NCI-H1417 treated with DMSO at 0.1 percent for 48 hours (cell line): ENCODE measurements at places on chromosomes 5 and 9.

DNA sequence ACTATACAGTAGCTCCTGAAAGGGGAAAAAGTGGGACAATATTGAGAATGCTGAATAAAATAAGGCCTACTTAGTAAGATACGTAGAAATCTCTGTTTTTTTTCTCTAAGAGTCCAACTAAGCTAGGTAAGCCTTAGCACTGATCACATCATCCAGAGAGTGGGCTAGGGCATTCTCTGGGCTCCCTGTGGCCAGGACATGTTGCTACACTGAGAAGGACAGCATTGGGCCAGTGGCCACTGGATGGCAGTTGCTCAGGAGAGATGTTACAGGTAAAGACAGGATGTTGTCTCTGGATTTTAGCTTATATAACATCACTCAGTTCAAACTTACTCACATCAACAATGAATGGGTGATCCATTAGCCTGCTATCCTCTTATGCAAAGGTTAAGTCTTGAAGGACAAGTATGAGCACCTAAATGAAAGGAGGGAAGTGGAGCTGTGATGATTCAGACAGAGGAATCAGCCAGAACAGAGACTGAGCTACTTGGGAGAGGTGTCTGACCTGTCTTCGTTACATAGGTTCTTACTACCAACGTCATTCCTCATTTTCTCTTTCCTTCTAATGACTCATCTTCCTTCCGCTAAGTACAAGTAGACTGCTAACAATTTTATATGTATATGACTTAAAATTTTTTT, 226.6 kb upstream of the ADCY2 start:
- no peak for DNase-seq

DNA sequence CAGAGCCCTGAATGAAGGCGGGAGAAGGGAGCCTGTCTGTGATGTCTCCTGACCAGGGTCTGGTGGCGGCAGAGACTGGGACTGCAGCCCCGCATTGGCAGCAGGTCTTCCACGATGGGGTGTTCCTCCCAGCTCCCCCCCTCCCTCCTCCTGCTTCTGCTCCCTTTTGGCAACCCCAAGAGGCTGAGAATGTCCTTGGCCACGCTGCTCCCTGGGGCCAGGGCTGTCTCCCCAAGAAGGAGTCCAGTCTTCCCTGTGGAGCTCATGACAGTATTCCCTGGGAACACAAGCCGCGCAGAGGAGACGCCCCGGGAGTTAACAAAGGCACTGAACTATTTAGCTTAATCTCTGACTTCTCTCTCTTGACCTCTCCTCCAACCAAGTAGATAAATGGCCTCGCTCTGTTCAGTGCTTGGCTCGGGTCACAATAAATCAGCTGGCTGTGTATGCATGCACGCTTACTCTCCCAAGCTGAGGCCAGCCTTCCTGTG, 84.0 kb upstream of the NEURL1B start:
- no peak for DNase-seq

- no peak for DNase-seq
Measured at GRCh38 chr5:151892393-151892792, 32.3 kb downstream of the GLRA1 start.

DNA sequence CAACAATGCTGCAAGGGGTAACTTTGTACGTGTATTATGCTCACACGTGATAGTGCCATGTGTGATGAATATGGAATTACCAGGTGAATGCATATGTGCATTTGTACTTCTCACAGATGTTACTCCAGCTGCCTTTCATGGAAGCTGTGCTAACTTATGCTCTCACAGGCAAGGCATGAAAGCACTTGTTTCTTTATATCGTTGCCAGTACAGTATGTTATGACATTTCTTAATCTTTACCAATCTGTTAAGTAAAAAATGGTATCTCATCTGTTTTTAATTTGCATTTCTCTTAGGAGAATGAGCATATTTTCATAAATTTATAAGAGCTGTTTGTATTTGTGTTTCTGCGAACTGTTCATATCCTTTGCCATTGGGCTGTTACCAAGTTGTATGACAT, 311.8 kb upstream of the DMRT1 start:
- no peak for DNase-seq

- no peak for DNase-seq
Measured at GRCh38 chr9:123081824-123082223, 48.4 kb downstream of the GPR21 start.
